ENCODE measurements at places on chromosomes 6 and 20.
A peak's percentile ranks its signal among the peaks of the same experiment; 100 is the strongest.

DNA sequence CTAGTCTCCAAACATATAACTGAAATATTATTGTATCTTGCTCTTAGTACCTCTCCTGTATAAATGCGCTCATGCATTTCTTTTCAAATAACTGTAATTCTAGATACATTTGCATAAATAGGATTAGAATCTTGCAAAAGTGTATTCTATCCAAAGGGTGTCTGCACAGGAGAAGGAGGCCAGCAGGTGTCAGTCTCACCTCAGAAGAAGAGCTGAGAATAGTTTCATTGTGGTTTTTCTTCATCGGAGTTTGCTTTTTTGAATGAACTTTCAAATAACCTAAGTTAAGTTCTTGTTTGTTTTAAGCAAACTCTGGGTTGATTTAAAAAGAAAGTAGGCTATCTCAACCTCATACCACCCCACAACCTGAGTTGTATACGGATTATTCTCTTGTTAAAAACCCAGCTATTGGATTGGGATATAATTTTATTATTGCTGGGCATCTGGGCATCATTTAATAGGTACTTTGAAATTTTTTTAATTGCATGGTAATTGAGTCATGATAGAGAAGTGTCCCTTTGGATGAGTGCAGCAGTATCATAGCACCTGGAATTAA lies 125.0 kb upstream of the MLIP start:
- no peak for DNase-seq

DNA sequence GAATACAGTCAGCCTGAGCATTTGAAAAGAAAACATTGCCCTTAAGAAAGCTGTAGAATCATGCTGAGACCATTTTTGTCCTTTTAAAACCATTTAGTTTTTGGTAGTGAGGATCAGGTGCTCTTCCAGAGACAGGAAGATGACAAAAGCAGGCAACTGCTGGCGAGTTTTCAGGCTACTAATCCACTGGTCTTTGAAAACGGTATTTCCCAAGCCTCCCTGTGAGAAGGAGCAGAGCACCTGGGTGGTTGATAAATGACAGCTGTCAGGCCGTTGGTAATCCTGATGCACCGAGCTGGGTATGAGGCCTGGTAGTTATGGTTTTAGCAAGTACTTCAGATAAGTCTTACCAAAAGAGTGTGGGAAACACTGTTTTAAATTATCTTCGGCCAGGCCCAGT lies 10.1 kb upstream of the SEC63 start:
- DNase-seq, result no peak

- DNase-seq, result no peak
Measured at GRCh38 chr20:48171626-48172356, 386.5 kb upstream of the SULF2 start.

- peak; percentile 50 for DNase-seq
Measured at GRCh38 chr6:46090115-46091079, 39.4 kb upstream of the ENPP4 start.

GRCh38 chr6:139663996-139664395 lies 289.5 kb upstream of the CITED2 start:
- no peak for DNase-seq

DNA sequence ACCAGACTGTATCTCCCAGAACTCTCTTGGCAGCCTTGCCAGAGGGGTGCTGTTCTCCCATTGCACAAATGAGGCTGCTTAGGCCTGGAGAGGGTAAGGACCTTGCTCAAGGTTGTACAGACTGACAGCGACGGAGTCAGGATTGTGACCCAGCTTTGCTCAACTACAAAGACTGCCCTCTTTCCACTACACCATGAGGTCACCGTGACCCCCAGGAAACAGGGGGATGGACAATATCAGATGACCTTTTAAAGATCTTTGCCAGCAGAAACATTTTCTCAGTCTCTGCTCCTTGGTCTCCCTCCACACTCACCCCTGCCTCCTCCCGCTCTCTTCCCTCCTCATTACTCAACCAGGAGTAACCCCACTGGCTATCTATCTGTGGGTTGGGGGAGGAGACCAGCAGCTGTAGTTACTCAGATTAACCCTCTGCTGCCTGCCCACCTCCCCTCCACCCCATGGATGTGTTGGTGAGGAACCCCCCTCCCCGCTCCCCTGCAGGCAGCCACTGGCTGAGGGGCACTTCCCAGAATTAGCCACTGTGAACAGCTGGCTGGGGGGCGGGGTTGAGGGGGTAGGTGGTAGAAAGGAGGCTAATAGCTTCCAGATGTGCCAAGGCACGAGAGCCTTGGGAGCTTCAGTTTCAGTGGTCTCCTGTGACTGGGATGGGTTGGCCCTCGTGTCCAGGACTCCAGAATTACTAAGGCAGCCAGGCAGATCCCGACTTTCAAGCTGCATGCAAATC lies 26.9 kb upstream of the MRPS18A start:
- no peak for DNase-seq

DNA sequence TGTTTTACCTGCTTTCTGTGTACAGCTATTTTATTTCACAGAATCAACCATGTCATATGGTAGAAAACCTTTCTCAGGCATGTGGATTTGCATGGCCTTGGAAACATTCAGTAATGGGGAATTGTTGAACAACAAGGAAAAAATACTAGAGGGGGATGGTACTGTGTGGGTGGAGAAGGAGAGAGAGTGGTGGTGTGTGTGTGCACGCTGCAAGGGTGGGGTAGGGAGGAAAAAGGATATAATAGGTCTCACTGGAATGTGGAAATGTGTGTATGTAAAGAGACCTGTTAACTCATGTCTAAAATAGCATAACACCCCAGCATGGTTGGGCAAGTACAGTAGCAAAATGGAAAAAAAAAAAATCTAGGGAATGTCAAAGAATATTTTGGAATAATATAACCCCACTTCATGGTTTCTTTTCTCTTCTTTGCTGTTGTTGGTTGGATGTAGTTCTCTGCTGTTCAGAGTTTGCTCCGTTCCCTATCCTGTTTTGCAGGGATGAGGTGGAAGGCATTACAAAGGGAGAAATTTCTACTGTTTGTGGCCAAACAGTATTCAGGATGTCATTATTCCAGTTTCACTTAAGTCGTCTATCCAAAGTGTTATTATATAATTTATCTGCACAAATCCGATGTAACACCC lies 93.9 kb upstream of the CITED2 start:
- DNase-seq, result no peak

GRCh38 chr6:130366107-130367005 lies 539 bp downstream of the TMEM200A start:
- DNase-seq, result peak; percentile 10

DNA sequence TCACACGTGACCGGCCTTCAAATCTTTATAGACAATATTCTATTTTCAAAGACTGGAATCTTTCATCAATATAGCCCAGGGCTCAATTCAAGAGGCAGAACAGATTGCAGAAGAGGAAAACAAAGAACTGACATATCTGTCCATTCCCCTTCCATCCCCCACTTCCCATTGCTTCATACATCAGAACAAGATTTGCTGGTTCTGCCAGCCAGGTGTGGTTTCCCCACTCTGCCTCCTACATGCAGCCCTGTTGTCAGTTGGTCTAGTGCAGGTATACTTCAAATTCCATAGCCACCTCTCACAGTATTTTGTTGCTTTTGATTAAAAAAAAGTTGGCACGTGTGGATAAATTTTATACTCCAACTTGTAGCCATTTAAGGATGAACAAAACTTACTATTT lies 174.9 kb downstream of the CD109 start:
- DNase-seq, result no peak

GRCh38 chr6:27188885-27189418 lies 58.5 kb upstream of the PRSS16 start:
- peak; percentile 42 for DNase-seq

GRCh38 chr6:41053041-41053440 lies at the start of gene APOBEC2:
APOBEC2 (plus strand) TSS chr6:41053202; CDS start chr6:41053348, 146 bp downstream.
- DNase-seq, result no peak

- no peak for DNase-seq
Measured at GRCh38 chr6:36914227-36914794, 28.6 kb downstream of the C6orf89 start.

- DNase-seq, result no peak
Measured at GRCh38 chr6:84657486-84657885, 106.9 kb downstream of the TBX18 start.

DNA sequence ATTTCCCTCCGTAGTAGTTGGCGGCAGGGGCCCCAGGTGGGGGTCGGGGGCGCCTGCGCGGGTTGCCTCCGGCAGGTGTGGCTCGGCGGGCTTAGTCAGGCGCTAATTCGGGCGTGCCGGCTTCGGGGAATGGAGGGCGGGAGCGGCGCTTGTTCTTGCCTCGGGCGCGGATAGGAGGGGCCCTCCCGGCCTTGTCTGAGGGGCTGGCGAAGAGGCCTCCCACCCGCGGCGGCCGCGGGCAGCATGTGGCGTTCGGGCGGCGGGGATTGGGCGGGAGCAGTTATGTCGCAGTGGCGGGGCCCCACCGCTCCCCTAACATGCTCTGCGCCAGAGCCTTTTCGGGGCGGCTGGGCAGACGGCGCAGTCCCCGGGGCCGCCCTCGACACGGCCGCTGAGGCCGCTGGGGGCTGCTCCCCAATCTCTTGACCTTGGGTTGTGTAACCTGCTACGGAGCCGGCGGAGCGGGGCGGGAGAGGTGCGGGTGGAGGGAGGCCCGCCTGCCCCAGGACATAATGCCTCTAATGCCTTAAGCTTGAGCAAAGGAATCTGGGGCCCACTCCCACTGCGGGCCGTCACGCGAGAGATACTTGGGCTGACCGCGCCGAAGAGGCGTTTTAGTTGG lies 1.1 kb downstream of the AMD1 start:
- DNase-seq, result peak; percentile 66

GRCh38 chr20:45467861-45468260 lies 1.7 kb upstream of the WFDC2 start:
- DNase-seq, result no peak

DNA sequence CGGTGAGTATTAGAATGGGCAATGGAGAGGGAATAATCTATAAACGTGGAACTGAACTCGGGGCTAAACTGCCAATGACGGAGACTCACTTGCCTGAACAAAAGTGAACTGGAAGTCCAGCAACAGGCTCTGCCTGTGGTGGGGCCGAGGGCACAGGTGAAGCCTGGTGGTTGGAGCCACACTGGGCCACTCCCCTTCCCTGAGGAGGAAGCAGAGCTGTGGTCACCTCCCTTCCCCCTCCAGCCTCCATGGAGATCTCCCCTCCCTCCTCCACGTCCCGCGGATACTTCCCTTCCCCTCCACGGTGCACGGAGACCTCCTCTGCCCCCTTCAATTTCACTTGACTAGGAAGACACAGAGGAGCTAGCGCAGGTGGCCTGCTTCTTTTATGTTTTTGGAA lies 14.7 kb upstream of the DSP start:
- DNase-seq, result no peak

DNA sequence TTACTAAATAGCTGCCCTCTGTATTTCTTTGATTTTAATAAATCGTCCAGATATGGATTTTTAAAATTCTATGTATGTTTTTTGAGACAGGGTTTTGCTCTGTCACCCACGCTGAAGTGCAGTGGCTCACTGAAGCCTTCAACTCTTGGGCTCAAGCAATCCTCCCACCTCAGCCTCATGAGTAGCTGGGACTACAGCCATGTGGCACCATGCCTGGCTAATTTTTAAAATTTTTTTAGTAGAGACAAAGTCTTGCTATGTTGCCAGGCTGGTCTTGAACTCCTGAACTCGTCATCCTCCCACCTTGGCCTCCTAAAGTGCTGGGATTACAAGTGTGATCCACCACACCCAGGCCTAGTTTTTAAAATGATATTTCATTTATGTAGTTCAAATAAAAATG lies 47.4 kb upstream of the DDR1 start:
- no peak for DNase-seq

GRCh38 chr20:48656661-48657211 lies 171.1 kb downstream of the PREX1 start:
- DNase-seq, result no peak

DNA sequence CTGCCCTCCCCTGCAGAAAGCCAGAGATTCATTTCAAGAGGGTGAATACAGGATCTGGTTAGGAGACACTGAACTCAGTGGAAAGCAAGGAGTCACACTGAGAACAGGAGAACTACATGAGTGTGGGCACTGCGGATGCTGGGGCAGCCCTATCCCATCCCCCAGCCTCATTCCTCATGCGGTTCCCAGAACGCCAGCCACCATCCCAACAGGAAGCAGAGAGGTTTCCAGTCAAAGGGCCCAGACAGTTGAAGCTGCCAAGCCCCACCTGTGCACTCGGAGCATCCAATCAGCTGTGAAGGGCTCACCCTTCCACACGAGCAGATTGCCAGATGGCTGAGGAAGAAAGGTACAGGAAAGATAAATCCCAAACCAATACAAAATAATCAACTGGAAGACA lies 50.7 kb upstream of the PRND start:
- DNase-seq, result no peak

DNA sequence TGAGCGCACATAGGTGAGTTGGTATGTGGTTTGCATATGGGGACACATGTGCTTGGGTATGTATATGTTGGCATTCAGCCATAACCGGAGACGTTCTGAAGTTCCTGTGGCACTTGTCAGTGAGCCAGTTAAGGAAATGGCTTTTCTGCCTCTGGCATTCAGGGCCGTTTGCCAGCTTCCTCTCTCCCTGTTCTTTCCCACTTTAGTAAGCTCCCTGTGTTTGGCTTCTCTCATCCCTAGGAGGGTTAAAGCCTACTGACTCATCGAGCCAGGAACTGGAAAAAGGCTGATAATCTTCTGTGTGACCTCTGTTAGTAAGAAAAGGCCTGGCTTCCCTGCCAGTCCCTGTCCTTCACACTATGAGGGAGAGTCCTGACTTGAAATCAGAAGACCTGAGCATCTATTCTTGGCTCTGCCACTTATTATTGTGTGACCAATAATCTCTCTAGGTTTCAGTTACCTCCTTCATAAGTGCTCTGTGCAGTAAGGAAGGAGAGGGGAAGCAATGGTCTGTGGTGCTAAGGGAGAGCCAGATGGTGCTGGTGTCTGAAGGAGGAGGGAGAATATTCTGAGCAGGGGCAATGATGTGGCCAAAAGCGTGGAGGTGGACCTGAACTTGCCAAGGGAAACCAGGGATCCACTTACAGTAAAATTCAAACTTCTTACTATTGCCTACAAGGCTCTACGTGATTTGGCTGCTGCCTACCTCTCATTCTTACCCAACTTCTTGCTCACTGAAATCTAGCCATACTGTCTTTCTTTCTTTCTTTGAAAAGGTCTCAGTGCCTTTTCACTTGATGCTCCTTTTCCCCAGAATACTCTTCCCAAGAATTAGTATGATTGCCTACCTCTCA lies 31.4 kb downstream of the ACSS2 start:
- DNase-seq, result no peak

DNA sequence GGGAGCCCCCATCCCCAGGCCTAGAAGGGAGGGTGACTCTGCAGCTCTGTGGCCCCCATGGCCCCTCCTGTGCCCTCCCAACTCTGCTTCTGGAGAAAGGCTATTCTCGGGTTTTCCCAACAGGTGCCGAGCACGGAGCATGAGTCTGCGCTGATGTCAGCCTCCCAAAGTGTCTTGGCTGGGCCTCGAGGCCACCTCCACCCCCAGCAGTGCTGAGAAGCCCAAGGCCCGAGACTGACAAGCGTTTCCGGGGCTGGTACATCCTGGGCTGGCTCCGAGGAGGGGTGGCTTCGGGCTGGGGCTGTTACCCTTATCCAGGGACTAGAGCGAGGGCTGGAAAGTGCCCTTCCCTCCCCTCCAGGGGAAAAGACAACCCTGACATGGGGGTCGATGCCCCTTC lies 60.2 kb upstream of the GATA5 start:
- no peak for DNase-seq
